Thoracic aorta (tissue), 2 donors: ENCODE measurements at places on chromosomes 7 and 10. TPM values are rescaled to one million over a fixed set of nuclear protein-coding genes. Genes with fewer than 3 reads are reported as not detected.
A peak's percentile ranks its signal among the peaks of the same experiment; 100 is the strongest.

- no peak for DNase-seq
- peaks cover 8% of the 10 kb centered on the region for H3K4me1 ChIP-seq
- no peaks in the 10 kb centered on the region for H3K36me3 ChIP-seq
- H3K27me3 ChIP-seq, result no peaks in the 10 kb centered on the region
Observed at GRCh38 chr7:150951521-150951920, 26.6 kb downstream of the KCNH2 start.

DNA sequence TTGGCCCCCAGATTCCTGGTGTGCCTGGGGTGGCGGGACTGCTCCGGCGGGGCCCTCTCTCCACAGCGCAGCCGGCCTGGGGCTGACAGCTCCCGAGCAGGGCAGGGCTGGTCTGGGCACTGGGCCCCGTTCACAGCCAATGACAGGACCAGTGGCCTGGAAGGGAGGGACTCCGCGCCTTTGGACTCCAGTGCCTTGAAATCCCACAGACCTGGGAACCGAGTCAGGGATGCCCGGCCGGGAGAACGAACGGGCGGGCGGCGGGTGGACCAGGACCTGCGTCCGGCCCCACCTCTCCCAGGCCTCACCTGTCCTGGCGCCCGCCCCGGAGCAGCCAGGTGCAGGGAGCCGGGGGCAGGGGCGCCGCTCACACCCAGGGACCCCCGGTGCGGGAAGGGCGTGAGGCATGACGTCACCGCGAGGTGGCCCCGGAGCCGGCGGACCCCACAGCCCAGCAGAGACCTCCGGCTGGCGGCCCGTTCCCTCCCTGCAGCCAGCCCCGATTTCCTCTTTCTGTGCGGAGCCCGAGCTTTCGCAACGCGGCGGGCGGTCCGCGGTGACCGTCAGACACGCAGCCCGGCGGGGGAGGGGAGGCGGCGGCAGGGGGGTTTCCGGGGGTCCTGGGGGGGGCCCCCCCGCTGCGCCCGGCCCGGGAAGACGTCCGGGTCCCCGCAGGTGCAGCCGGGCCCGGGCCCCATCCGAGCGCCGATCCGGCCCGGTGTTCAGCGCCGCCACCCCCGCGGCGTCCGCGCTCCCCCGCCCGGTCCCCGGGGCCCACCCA, 743 bp downstream of the ADAP1 start:
- H3K27ac ChIP-seq, result no peak overlapping the region
- no peak for DNase-seq
- peak overlapping the region; percentile 87 for H3K4me3 ChIP-seq
- no peaks in the 10 kb centered on the region for H3K36me3 ChIP-seq
- H3K4me1 ChIP-seq, result peaks cover 8% of the 10 kb centered on the region

DNA sequence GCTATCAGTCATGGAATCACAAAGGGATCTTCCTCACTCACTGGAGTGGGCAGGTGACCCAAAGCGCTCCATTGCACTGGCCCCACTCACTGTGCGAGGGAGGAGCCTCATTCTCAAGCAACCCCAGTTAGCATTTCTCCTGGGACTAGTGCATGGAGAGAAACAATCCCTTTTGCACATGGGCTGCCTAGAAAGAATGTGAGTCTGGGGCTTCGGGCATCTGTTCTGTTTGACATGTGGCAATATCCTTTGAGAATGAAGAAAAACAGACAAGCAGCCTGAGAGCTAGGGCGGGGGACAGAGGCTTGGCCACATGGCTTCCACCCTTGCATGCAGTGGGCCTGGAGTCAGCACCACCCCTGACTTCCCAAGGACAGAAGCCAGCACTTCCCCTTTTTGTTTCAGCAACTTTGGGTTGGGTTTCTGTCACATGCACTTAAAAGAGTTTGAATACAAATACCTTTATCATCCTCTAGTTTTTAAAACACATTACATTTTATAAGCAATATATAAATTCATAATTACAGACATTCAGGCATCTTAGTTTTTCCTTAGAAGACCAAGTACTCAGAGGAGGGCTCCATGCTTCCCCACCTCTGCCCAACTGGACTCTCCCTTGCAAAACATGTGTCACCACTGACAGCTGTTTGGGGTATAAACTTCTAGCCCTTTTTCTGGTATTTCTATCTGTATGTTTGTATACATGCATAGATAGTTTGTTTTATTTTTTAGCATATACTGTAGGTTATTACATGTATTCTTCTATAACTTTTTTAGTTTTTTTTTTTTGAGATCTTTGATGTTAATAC, 73.8 kb downstream of the RBM20 start:
- no peaks in the 10 kb centered on the region for H3K27me3 ChIP-seq
- no peak overlapping the region for H3K27ac ChIP-seq
- H3K36me3 ChIP-seq, result no peaks in the 10 kb centered on the region
- no peak overlapping the region for H3K4me3 ChIP-seq
- H3K4me1 ChIP-seq, result no peaks in the 10 kb centered on the region
- DNase-seq, result no peak

GRCh38 chr7:22444181-22444971, 55.6 kb downstream of the STEAP1B start:
- no peak for DNase-seq
- no peaks in the 10 kb centered on the region for H3K36me3 ChIP-seq
- no peak overlapping the region for H3K4me3 ChIP-seq
- H3K27ac ChIP-seq, result no peak overlapping the region

GRCh38 chr7:68276725-68277124, 1280.1 kb downstream of the TYW1 start:
- H3K27ac ChIP-seq, result no peak overlapping the region
- H3K27me3 ChIP-seq, result no peaks in the 10 kb centered on the region
- H3K4me3 ChIP-seq, result no peak overlapping the region
- no peak for DNase-seq
- no peaks in the 10 kb centered on the region for H3K36me3 ChIP-seq
- no peaks in the 10 kb centered on the region for H3K4me1 ChIP-seq

- H3K36me3 ChIP-seq, result no peaks in the 10 kb centered on the region
- H3K27ac ChIP-seq, result no peak overlapping the region
- H3K4me3 ChIP-seq, result no peak overlapping the region
- H3K4me1 ChIP-seq, result no peaks in the 10 kb centered on the region
Observed at GRCh38 chr10:71270301-71271220, 48.5 kb upstream of the SLC29A3 start.

DNA sequence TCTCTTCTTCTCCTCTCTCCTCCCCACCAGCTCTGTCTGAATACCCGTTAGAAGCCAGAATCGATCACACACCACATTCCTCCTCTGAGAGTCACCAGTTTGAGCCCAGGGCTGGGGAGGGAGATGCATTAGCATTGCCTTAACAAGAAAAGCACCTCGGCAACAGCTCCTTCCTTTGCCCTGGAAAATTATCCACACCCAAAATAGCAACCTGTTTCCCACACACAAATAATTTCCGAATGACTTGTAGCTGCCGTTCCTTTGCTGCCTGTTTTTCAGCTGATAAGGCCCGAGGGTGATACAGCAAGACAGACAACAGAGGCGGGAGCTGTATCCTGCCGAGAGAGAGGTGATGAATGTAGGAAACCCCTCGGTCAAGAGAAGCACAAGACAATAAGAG, 91.3 kb downstream of the CPXM2 start:
- H3K27me3 ChIP-seq, result no peaks in the 10 kb centered on the region
- peak overlapping the region; percentile 89 for H3K27ac ChIP-seq
- DNase-seq, result peak; percentile 6
- peaks cover 11% of the 10 kb centered on the region for H3K36me3 ChIP-seq
- peaks cover 36% of the 10 kb centered on the region for H3K4me1 ChIP-seq
- peak overlapping the region; percentile 23 for H3K4me3 ChIP-seq

DNA sequence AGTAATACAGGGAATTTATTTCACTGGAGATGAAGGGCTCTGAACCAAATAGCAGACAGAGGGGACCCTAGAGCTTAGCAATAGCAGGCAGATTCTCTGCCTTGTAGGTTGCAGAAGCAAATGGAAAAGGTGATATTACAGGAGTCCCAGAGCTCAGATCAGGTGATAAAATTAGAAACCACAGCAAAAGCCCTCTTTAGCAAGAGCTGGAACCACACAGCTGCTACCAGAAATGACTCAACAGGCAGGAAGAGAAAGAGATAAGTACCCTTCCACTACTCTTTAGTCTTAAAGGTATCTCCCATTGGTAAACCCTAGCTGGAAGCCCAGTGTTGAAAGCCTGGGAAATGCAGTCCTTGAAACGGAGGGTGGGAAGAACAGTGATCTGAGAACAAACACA, 535.6 kb upstream of the GHITM start:
- no peaks in the 10 kb centered on the region for H3K36me3 ChIP-seq
- no peaks in the 10 kb centered on the region for H3K4me1 ChIP-seq
- no peaks in the 10 kb centered on the region for H3K27me3 ChIP-seq
- H3K4me3 ChIP-seq, result no peak overlapping the region
- H3K27ac ChIP-seq, result no peak overlapping the region
- no peak for DNase-seq

Gene TMEM139
- total RNA-seq, result not detected

Gene TMEM196
- not detected for total RNA-seq

Gene DKK1
- 0.78 TPM for total RNA-seq
